ENCODE measurements at places on chromosomes 3 and 15. TPM values are rescaled to one million over a fixed set of nuclear protein-coding genes. Genes with fewer than 3 reads are reported as not detected.

The FEZF2 gene
- not detected for total RNA-seq

The ACTC1 gene
- 0.23 TPM for total RNA-seq

The KCNH8 gene
- not detected for total RNA-seq

The CEMIP gene
- total RNA-seq = 994 TPM

The TAGLN3 gene
- total RNA-seq = 3.5 TPM

Data from smooth muscle cell of the pulmonary artery (primary cell).